ENCODE measurements at places on chromosomes 1 and 21. TPM values are rescaled to one million over a fixed set of nuclear protein-coding genes. Genes with fewer than 3 reads are reported as not detected.

The OMA1 gene
- 22.4 TPM for total RNA-seq

The ACTA1 gene
- 833 TPM for total RNA-seq

The CLCA4 gene
- total RNA-seq: 0.11 TPM

The TFF3 gene
- 1.4 TPM for total RNA-seq

The OR2T29 gene
- not detected for total RNA-seq

The SERPINC1 gene
- not detected for total RNA-seq

The FAM131C gene
- 6.1 TPM for total RNA-seq

Data from right cardiac atrium (tissue), 5 donors.